ENCODE measurements at places on chromosomes 5 and 9. TPM values are rescaled to one million over a fixed set of nuclear protein-coding genes. Genes with fewer than 3 reads are reported as not detected.

The ARSI gene
- polyA plus RNA-seq: not detected

The ICE1 gene
- 24.4 TPM for polyA plus RNA-seq

The TSSK1B gene
- not detected for polyA plus RNA-seq

The DCTN3 gene
- 112 TPM for polyA plus RNA-seq

The CTNND2 gene
- polyA plus RNA-seq: not detected

The SLC6A19 gene
- polyA plus RNA-seq: not detected

The PLCXD3 gene
- polyA plus RNA-seq: not detected

The PCDHGA9 gene
- polyA plus RNA-seq: 0.09 TPM

The HAVCR2 gene
- polyA plus RNA-seq: 4.9 TPM

The ESM1 gene
- polyA plus RNA-seq: 1.1 TPM

The OR1Q1 gene
- not detected for polyA plus RNA-seq

The BARX1 gene
- polyA plus RNA-seq: not detected

The TAF11L5 gene
- not detected for polyA plus RNA-seq

The PLK2 gene
- 2.2 TPM for polyA plus RNA-seq

The SH3RF2 gene
- polyA plus RNA-seq: not detected

The TMC1 gene
- polyA plus RNA-seq: not detected

The PRRX2 gene
- not detected for polyA plus RNA-seq

The TMEM174 gene
- not detected for polyA plus RNA-seq

The WNT8A gene
- not detected for polyA plus RNA-seq

The LHX6 gene
- not detected for polyA plus RNA-seq

The FOXD4L5 gene
- not detected for polyA plus RNA-seq

The ANKRD31 gene
- polyA plus RNA-seq: not detected

The TNC gene
- polyA plus RNA-seq: not detected

Measured in CD4-positive, alpha-beta memory T cell (primary cell).